ENCODE measurements at places on chromosomes 12 and 14.

DNA sequence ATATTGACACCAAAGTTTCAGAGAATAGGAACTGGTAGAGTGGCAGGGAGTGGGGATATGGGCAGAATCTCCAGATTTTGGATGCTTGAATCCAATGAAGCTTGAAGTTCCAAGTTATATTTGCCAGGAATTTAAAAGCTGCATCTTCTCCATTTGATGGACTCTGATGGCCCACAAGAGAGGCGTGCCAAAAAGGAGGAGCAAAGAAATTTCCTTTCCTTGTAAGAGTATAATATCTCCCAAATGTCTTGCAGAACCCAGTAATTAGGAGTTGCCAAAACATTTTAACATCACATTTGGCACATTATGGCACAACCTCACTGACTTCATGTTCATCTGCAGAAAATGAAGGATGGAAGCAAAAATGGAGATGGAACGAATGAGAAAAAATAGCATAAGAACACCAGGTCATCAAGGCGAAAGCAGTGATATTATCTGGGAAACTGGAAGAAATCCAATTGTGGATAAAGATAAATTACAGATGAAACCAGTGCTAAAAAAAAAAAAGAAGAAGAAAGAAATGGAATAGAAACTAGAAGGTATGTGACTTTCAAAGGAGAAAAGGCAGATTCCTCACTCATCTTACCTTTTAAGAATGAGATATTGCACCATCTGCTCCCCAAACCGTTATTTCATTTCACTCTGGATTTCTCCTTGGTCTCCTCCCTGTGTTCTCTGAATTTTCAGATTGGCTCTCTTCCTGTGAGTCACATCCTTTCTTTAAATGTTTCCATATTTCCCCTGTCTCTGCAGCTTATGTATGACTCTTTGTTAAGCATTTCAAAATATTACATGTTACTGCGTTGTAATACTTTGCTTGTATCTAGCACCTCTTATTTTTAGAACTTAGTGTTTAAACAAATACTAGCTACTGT is 13.5 kb upstream of the FLRT2 start:
- no peak for DNase-seq

DNA sequence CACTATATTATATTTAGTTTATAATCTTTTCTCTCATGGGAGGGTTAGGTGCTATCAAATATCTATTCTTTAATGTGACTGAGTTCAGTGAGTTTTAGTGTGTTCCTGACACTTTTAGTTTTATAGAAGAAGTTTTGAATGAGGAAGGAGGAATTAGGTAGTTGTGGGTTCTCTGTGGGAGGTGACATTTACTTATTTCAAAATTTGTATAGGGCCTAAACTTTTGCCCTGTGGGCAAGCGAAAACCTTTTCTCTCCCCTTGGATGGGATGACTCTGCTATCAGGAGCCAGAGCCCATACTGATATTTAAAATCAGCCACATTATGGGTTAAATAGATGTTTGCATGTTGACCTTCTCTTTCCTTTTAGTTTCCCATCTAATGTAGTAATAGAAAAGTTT is 43.6 kb downstream of the SPATS2 start:
- DNase-seq = no peak

DNA sequence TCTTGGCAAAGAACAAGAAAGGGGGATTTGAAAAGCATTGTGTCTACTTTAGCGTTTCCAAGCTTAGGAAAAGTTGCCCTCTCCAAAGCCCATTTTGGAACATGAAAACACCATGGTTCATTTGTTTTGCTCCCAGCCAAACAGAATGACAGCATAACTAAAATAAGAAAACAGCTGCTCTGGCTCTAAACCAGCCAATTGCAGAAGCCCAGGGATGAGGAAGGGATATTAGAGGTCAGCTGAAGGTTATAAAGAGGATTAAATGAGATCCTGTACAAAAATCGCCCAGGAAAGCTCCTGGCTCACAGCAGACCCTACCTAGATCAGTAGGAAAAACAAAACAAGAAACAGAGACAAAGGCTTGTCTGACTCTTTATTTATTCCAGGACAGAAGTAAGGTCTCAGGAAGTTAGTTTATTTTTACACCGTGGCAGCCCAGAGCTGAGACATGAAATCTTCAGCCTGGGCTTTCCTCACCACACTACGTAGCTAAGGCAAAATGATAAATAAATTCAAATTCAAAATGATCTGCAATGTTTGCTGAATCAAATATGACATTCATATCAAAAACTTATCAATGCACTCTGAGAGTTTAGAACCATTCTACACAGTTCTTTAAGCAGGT is 25.9 kb downstream of the SPX start:
- no peak for DNase-seq

DNA sequence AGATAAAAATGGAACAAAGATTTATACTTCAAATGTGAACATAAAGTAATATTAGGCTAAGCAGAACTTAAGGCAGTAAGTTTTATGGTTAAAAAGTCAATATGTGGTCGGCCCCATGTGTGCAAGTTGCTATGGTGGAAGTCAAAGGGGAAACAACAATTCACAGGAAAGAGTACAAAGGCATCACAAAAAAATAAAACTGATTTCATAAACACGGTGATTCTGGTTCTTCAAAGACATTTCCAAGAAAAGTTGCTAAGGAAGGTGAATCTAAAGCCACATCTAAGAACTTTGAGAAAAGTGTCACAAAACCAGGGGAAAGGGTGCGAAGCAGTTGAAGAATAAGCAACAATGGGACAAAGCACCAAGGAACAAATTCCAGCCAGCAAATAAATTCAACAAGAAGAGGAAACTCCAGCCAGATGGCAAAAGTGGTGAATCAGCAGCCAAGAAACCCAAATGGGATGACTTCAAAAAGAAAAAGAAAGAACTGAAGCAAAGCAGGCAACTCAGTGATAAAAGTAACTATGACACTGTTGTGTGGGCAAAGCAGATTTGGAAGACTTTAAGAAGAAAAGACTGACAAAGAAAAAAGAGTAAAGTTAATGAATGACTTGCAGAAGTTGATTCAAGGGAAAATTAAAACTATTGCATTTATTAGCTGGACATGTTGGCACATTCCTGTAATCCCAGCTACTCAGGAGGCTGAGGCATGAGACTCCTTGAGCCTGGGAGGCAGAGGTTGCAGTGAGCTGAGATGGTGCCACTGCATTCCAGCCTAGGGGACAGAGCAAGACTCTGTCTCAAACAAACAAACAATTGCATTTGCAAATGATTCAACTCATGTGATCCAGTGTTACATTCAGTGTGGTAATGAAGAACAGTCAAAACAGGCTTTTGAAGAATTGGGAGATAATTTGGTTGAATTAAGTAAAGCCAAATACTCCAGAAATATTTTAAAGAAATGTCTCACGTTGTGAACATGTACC is 19.5 kb downstream of the PTGDR start:
- DNase-seq = no peak

DNA sequence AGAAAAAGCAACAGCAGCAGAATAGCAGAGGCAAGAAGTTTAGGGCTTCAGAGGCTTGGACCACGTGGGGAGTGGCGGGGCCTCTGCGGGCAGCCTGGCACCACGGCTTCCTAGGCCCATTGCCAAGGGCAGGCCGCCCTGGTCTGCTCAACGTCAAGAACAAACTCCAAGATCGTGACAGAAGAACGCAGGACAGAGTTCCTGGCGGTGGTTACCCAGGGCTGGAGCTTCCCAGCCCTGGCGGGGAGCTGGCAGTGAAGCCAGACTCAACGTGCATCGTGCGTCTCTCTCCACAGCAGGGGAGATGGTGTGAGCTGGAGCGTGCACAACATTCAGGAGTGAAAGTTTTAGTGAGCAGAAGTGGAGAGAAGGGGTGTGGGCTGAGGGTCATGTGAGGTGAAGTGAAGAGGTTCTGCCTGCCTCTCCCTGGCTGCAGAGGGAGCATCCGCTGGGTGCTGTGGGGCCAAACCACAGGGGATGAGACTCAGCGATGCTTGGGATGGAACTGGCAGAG is 13.9 kb upstream of the CACNA2D4 start:
- DNase-seq = no peak

DNA sequence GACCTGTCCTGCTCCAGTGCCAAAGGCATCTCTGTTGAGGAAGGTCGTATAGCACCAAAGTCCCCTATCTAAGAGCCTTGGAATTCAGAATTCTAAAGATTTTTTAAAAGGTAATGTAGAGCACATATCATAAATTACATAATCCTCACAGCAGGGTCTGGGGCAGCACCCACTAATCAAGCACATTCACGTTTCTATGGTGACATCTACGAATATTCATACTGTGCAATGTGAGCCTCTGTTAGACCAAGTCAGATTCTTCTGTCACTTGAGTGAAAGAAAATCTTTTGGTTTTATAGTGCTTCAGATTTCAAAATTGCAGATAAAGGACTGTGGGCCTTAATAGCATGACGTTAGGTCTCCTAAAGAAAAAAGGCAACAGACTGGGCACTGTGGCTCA is 13.1 kb upstream of the TMEM229B start:
- DNase-seq = no peak

GRCh38 chr14:89205137-89205740 is 211.8 kb downstream of the FOXN3 start:
- no peak for DNase-seq

DNA sequence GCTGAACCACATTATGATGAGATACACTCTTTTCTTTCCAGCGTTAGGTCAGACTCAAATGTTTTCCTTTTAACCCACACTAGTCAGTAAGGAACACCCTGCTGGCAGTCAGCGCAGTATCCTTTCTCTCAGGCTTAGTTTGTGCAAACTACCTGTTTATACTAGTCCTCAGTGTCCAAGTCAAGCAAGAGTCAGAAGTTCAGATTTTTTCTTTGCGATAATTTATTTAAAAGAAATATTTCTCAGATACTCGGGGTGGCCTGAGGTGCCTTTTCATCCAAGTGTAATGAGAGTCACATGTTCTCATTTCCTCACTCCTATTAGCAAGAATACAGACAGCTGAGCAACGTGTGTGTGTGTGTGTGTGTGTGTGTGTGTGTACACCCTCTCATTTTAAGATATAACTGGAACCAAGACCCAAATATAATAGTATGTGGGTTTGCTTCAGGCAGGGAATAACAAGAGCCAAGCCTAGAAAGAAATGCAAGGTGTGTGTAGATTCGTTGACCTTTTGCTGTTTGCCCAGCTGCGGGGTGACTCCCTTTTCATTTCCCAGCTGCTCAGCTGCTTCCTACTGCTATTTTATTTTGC is 182.7 kb downstream of the KICS2 start:
- no peak for DNase-seq

- no peak for DNase-seq
Measured at GRCh38 chr12:55619354-55620138, 17.1 kb upstream of the OR10P1 start.

DNA sequence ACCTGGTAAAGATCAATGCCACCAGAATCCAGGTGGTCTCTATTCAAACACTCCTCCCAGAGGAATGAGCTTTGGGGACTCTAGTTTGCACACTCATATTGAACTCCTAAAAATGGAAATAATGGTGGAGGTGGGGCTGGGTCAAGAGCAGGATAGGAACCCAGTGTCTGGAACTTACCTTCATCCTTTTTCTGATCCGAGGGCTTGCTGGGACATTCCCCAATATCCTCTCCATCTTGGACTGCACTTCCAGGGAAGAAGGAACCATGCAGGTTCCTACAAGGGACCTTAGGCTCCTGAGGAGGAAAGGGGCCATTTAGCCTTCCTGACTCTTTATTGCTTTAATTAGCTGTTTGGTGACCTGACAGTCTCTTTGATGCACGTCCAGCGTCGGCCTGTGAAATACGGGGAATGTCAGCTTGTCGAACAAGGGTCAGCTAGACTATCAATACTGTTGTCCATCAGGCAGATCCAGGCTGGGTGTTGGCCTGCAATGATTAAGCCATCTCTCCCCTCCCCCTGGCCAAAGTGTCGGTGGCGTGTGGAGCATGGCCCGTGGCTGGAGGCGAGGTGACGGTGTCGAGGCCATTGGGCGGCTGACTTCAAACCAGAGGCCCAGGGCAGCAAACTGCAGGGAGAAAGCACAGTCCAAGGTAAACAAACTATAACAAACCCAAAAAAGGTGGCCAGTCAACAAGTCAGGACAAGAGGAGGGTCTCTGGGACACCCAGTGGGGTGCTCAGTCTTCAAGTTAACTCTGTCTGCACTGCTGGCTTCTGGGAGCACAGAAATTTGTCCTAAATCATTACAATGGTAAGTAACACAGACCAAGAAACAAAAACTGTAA is 405.2 kb upstream of the TBX3 start:
- no peak for DNase-seq

Data from stimulated activated CD8-positive, alpha-beta memory T cell treated with anti-CD3 and anti-CD28 coated beads, Interleukin-4, amount 100 ng/mL, for 1 hour (primary cell).